RWPE1 (cell line): ENCODE measurements at places on chromosomes 5 and 9.

GRCh38 chr5:124599028-124599973 is 147.1 kb downstream of the ZNF608 start:
- no peak for DNase-seq

DNA sequence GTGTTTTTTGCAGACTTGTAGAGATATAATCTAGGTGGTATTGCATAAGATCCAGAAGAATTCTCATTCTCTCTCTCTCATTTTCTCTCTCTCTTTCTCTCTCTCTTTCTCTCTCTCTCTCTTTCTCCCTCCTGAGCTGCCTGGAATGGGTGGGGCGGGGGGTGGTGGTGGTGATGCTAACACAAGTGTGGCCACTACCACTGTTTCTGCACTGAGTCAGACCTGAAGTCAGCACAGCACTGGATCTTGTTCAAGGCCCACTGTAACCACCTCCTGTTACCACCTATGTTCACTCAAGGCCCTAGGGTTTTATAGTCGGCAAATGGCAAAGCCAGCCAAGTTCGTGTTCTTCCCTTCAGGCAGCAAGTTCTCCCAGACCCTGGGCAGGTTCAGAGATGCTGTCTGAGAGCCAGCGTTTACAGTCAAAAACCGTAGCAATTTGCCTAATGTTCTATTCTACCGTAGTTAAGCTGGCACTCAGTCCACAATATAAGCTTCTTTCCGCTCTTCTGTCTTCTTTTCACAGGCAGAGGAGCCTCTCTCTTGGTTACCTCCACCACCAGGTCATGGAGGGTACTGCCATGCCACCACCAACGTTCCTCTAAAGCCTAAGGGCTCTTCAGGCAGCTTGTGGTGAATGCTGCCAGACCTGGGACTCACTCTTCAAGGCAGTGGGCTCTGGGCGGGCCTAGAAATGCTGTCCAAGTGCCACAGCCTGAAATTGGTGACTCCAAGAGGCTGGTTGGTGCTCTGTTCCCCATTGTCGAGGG is 235.7 kb upstream of the PRR16 start:
- DNase-seq = no peak

- DNase-seq = peak; percentile 55
Observed at GRCh38 chr5:101678481-101679193, 617.4 kb downstream of the SLCO4C1 start.

DNA sequence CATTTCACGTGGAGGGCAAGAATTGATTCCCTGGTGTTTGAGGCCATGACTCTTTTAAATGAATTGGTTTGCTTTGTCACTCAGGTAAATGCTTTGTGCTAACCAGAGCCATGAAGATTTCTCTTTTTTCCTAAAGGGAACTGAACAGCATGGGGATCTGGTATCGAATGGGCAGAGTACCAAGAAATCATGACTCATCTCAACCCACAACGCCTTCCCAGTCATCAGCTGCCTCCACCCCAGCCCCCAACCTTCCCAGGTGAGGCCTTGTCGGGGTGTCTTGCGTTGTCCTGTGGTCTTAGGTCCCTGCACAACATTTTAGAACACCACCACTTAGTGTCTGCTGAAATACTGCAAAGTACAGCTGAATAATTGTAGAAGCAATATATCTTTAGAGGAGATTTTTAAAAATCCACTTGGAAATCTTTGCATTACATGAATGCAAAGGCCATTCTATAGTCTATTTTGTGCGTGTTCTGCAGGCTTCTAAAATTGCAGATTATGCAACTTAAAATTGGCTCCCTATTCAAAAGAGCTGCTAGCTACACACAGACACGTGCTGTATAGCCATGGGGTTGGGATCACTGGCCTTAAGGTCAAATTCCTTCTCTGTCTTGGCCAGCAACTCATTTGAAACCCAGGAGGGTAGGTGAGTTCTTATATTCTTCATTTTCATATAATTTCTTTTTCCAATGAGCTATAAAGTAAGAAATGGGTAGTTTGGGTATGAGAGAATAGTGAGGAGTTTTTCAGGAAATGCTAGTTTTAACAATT is 69.0 kb downstream of the MVB12B start:
- peak; percentile 98 for DNase-seq

DNA sequence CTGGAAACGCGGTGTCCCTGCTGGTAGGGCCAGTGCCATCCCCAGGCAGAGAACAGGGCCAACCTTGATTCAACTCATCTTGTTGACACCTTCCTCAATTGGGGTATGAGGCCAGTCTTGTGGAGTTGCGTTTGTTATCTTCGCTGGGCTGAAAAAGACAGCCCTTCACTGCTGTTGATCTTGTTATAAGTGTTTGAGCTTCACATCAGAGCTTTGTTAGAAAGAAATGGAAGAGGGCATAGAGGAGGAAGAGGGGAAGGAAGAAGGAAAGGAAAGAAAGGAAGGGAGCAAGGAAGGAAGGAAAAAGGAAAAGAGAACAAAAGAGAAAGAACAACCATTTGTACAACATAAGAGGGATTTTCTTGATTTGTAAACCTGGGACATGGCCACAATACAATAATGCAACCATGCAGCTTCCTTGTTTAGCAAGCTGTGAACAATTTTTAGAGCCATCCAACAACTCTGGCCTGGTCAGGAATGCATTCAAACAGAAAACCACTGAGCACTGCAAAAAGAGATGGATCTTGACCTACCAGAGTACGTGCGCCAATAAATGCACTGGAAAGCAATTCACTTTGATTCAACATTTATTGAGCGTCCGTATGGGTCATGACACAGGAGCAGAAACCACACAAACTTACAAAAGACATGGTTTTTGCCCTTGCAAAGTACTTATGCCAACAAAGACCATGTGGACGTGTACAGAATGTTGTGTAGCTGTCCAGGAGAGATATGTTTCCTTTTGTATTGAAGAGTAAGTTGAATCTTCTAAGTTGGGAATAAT is 152.9 kb downstream of the TLE1 start:
- DNase-seq = no peak

GRCh38 chr9:97440160-97440559 is 28.3 kb downstream of the TDRD7 start:
- DNase-seq = no peak

DNA sequence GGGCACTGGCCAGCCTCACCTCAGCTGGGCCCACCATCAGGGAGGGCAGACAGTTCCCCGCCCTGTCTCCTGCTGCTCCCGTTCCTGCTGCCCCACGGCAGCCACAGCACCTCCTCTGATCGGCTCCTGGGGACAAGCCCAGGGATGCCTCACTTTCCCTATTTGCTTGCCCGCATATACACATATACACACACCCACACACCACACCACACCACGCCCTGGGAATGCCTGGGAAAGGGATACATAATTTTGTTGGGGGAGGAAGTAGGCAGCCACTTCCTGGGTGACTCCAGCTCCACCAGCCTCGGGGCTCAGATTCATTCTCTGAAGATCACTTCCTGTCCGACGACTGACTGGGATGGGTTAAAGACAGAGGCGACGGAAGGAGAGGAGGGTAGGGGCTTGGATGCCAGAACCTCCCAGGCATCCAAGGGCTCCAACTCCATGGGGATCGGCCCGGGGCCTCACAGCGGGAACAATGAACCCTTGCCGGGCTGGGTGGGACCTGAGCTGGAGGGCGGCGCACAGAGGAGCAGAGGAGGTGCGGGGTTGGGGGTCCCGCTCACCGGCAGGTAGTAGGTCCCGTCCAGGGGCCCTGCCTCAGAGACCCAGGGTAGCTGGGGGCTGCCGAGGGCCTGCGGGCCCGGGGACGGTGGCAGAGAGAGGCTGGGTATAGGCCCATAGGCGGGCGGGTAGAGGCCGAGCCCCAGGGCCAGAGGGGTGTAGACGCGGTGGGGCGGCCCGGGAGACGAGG is 2.0 kb upstream of the MZB1 start:
- DNase-seq = peak; percentile 89

DNA sequence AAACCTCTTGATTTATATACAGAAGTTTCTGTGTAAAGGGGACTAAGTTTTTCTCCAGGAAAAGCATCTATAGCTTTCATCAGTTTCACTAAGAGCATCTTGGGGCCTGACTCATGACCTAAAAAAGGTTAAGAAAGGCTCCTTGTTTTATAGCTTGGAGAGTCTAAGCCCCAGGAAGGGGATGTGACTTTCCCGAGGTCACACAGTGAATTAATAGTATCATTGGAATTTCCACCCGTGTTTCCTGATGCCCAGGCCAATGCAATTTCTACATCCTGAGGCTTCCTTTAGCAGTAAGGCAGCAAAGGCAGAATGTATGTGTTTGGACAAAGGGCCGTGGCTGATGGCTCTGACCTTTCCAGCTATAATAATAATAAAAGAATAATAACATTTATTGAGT is 8.6 kb downstream of the MORN5 start:
- no peak for DNase-seq

- DNase-seq = no peak
Observed at GRCh38 chr5:42825422-42826148, 13.9 kb upstream of the SELENOP start.

GRCh38 chr5:107779437-107779836 is 108.7 kb upstream of the EFNA5 start:
- DNase-seq = no peak

- DNase-seq = no peak
Observed at GRCh38 chr9:110192531-110193261, 15.3 kb downstream of the C9orf152 start.

DNA sequence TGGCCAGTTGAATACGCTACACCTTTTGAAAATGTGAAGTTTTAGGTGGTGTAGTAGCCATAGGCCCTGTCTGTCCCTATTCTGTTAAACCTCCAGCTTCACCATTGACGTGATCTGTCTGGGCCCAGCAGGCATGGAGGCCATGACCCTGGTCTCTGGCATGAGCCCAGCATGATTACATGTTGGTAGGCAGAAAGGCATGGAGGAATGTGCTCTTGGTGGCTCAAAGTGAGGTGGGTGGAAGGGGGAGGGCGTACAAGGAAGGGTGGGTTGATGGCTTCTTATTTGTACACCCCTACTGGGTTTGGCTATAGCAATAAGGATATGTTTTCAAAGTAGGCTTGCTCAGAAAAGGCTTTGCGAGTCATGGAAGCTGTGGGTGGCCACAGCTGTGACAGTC is 23.7 kb downstream of the RALGPS1 start:
- no peak for DNase-seq
